ENCODE measurements at places on chromosomes 7 and 10.

DNA sequence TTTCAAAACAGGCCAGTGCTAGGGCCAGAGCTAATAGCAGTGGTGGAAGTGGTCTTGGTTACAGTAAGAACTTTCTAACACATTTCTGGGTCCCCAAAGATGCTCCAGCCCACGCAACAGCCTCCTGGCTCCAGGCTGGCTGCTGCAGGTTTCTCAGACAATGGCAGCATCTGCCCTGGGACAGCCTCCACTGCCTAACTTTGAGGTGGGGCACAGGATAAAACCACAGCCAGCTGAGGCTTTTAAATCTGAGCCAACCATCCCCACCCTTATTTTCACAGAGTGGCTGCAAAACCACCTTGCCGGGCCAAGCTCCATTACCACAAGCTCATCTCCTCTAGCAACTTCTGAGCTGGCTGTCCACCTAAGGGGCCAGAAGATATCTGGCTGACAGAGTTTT, 84.8 kb downstream of the FAM53B start:
- no peak for DNase-seq

DNA sequence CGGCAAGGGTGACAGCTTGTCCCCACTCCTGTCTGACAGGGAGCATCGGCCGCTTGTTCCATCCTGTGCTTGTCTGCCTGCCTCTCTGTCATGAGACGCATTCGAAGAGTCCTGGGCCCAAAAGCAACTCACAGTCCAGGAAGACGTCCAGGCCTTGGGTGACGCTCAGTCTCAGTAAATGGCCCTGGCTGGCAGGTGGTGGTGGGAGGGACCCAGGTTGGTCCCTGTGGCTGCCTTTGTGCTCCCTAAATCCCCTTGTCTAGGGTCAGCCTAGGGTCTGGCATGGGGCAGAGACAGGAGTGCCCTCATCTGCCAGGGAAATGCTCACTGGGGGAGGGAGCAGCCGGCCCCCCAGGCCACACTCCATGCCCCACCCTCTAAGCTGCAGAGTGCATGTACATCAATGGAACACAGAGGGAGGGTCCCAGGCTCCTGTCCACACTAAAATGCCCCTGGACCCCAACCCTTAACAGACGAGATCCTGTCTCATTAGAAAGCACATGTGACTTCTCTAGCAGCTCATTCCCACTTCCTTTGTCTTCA, 295.2 kb upstream of the ZNF32 start:
- DNase-seq = no peak

GRCh38 chr7:945556-946255, 8.8 kb downstream of the ADAP1 start:
- no peak for DNase-seq

DNA sequence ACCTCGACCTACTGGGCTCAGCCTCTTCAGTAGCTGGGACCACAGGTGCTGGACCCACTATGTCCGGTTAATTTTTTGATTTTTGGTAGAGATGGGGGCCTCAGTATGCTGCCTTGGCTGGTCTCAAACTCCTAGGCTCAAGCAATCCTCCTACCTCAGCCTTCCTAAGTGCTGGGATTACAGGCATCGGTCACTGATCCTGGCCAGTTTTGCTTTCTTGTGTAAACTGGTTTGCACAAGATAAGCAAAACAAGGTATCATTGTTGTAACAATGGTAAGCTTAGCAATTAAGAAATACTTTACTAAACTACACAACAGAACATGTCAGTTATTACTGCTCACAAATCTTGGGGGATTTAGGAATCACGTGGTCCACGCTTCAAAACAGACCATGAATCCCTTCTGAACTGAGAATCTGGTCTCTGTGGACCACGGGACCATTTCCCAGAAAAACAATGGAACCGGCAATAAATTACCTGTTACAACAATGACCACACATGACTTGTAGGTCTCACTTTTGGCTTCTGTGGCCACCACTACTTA, 36.8 kb downstream of the RSU1 start:
- no peak for DNase-seq

DNA sequence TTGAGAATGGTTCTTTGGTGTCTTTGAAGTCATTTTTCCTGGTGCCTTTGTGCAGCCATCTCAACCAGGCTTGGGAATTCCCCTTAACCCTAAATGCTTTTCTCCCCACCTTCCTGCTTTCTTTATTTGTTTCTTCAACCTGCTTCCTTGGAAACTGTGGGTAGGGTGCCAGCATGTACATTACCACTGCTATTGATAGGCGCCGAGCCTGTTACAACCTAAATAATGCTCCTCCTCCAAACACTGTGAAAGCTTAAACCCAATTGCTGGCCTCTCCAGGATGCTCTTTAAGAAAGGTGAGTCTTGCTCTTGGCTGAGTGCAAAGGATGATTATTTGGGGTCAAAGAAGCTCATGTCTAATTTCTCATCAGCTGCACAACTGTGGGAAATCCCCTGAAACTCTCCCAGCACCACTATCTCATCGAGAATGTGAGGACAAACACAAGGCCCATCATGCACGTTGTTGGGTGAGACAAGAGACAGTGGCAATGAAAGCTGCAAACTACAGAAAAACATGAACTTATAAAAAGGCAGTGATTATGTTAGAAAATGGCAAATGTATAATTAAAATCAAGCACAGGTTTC, 285.5 kb upstream of the IGFBP3 start:
- no peak for DNase-seq

DNA sequence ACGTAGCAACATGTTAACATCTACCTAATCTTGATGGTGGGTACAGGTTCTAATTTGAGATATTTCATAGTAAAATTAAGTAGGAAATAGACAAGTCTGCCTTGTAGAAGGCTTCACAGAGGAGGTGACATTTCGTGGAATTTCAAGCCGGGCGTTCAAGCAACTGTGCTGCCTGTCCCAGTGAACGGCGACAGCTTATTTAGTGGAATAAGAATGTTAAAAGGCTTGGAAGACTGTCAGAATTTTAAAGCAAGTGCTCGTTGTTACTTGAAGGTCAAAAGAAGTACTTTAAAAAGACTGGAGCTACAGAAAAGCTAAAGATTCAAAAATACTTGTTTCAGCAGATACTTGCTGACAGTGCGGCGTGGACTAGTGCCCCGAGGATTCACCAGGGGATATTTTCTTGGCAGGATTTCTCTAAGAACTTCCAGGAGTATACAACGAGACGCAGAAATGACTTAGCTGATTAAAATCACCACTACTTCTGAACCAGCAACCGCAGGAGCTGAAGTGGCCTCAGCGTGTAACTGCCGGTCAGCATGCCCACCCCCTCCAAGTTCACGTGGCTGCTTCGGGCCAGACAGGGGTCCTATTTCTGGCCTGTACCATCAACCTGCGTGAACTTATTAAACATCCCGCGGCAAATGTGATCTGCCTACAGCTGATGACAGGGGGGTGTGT, 46.5 kb downstream of the CTBP2 start:
- DNase-seq = no peak

- no peak for DNase-seq
Measured at GRCh38 chr10:110833941-110834628, 37.6 kb upstream of the PDCD4 start.

DNA sequence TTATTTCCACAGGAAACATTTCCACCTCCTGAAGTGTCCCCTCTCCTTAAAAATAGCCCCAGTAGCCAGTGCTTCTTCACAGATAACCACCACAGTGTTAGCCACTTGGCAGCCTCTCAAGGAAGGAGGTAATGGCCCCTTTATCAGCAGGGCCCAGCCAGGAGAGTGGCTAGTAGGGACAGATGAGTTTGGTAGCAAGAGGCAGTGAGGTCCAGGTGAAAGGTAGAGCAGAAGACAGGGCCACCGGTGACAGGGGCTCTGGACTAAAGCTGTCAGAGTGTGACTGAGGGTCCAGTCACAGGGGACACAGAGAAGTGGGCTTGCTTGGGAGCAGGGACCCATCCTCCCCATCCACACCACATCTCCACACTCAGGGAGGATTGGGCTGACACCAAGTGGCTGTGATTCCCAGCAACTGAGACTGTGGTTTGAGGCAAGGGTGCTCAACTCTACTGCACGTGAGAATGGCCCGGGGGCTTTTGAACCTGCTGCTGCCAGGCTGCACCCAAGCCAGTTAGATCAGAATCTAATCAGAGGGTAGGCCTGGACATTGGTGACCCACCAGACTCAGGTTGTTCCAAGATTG, 52.2 kb downstream of the C10orf120 start:
- DNase-seq = no peak

- DNase-seq = no peak
Measured at GRCh38 chr7:47307311-47307710, 274.6 kb downstream of the TNS3 start.

DNA sequence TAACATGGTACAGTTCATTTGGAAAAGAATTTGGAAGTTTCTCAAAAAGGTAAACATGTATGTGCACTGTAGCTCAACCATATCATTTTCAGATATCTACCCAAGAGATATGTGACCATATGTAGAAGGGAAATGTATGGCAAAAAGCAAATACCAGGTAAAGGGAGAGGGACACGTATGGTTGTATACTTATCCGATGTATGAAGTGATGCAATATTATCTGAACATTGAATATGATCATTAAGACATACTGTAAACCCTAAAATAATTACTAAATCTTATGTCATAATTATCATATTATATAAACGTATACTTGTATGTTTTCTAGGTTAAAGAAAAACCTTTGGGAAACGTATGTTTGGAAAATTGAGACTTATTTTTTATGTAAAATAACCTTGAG, 367.5 kb upstream of the KCND2 start:
- no peak for DNase-seq

GRCh38 chr7:46397591-46397990, 476.5 kb upstream of the IGFBP3 start:
- DNase-seq = no peak

- DNase-seq = no peak
Measured at GRCh38 chr10:14926722-14927416, 27.0 kb downstream of the DCLRE1C start.

GRCh38 chr7:155745737-155746136, 66.5 kb downstream of the SHH start:
- no peak for DNase-seq

DNA sequence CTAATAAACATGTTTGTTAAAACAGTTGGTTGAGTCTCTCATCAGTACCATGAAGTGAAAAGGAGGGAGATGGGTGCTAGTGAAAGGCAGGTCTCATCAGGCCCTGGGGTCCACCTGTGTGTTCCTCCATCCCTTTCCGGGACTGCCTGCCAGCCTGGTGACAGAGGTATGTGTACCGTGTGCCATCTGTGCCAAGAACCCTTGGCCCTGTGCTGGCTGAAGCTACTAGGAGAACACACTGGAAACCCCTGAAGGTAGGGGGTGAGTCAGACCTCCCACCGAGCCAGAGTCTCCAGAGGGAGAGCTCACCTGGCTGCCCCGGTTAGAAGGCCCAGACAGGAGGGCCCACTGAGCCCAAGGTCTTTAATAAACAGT, 2.3 kb downstream of the DDIT4 start:
- DNase-seq = no peak

DNA sequence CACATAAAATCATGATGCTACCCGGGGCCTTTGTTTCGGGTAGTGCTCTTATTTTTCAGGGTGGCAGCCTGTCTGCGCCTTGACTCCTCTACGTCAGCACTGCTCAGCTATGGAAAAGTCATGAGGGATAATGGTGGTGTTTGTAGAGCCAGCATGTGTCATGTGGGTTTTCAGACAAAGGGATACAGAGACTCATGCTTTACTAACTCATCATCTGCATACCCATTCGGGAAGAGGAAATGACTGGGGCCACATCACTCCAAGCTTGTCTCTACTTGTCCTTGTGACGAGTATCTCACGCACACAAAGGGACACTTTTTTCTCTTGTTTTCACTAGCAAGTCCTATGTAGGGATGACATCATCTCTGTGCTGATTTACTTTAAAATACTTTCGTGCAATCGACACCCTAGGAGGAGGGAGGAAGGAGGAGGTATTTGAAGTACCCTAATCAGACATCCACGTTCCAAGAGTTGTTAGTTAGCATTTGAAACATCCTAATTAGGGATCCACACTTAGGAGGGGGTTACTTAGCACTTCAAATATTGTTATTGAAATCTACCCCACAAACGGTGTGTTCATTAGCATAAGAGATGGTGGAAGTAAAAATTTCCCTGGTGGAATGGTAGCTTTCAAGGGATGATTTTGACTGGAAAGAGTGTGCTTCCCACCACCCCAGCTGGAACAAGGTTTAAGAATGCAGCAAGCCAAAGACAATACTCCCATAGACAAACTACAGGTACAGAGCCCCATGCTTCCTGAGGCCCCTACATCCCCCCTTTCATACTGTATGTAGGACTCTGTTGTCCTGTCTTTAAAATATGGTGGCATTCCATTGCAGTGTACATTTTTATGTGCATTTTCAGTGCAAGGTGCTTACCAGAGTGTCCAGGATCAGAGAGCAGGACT, 52.0 kb downstream of the THNSL1 start:
- DNase-seq = peak; percentile 35
